Stimulated activated CD4-positive, alpha-beta T cell treated with anti-CD3 and anti-CD28 coated beads, Interleukin-1b, Interleukin-23, amount 100 ng/mL, for 4 hours (primary cell): ENCODE measurements at places on chromosomes 13 and 19.

- no peak for DNase-seq
These were observed 171.2 kb upstream of the UBL3 start for GRCh38 chr13:30021611-30022010.

DNA sequence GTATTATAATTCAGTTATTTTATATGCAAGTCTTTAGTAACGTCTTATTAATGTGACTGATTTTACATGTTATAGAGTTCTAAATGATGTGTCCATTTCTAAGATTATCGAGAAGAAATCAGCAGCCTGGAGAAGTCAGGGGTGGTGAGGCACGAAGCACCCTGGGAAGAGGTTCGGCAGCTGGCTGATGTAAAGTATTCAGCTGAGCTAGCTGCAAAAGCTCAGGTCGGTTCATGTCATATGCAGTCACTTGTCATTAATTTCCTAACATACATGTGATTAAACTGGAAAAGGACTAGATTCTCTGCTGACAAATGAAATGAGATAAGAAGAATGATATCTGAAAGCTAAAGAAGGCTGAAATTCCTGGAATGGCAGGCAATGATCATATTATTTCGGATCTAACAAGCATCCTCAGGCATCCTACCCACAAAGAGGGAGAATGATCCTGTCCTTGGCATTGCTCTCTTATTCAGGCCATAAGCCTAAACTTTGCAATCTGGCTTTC, 383.0 kb upstream of the SLITRK1 start:
- no peak for DNase-seq

DNA sequence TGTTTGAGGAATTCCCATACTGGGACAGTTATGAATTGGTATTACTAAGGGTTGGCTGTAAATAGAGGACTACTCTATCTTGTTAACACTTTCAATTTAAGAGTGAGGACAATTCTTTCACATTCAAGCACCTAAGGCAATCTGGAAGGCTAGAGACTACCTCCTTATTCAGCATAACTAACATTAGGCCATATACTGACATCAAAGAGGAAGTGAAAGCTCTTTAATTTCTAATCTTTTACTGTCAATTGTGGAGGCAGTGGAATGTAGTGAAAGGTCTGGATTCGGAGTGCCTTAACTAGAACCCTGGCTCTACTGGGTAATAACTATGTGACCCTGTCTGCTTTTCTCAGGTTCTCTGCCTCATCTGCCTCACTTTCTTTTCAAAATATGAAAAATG, 134.0 kb downstream of the UFM1 start:
- DNase-seq: no peak

GRCh38 chr13:112679932-112680677, 9.7 kb upstream of the ATP11A start:
- DNase-seq: no peak

GRCh38 chr19:55178781-55179599, 1.1 kb downstream of the SYT5 start:
- peak; percentile 81 for DNase-seq
